Activated T-cell treated with anti-CD3 and anti-CD28 coated beads for 1 hour (primary cell): ENCODE measurements at places on chromosomes 11 and 22.

DNA sequence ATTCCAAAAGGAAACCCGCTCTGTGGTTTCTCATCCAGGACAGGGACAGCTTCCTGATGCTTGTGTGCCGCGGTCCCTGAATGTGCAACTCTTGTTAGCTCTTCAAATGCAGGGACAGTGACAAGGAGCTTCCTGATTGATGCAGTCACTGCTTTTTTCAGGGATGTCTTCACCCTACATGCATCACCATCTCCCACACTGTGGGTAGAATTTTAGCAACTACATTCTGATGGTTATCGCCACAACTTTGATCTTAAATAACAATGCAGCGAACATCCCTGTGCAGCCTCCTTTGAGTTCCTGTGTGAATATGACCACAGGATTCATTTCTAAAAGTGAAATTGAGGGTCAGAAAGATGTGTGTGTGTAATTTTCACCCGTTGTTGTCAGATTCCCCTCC, 115.0 kb downstream of the GGTLC2 start:
- no peak for DNase-seq

DNA sequence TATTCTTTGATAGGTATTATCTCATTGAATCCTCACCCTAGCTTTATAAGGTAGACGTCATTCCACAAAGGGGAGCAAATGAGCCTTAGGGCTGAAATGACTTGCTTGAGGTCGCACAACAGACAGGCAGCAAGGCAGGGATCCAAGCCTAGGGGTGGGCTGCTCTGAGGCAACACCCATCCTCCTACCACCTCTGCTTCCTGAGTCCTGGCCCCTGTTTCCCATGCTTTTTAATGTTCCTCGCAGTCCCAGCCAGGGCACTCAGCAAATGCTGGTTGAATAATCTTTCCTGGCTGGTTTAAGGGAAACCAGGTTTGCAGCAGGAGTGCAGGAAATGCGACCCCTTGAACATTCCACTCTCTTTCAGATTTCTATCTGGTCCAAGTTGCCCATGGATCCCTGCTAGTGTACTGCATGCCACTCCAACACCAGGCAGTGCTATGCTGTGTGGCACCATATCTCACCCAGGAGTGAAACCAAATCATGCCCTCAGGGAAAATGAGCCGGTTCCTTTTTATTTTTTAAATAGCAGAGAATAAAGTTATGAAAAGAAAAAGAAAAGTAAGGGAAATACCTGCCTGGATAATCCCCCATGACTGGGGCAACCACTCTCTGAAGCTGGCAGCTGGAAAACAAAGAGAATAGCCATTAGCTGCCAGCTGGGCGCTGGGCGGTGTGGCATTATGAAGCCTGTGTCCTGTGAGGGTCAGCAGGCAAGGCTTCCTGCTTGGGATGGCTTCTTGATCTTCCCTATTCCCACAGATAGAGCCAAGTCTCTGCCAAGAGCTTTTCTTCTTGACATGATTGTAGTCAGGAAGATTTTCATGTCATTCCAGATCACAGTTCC, 21.8 kb downstream of the MICAL2 start:
- no peak for DNase-seq

- no peak for DNase-seq
Observed at GRCh38 chr22:46481386-46481785, 56.0 kb downstream of the CELSR1 start.

GRCh38 chr11:6875761-6876160, 664 bp upstream of the OR10A4 start:
- no peak for DNase-seq

GRCh38 chr11:31797190-31798056, 13.7 kb downstream of the PAX6 start:
- no peak for DNase-seq

DNA sequence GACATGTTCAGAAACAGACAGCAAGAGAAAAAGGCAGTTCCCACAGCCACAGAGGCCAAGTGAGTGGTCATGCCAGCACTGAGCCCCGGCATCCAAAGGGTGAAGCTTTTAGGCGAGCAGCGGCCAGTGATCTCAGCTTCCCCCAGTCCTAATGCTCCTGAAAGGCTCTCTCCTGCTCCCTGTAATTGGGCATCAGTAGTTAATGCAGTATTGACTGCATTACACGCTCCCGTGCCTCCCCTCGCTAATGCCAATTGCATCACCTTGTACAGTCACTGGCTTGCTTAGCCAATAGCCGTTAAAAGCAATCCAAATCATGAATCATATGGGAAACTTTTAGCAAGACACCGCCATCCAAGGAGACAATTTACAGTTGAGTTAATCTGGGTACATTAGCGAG, 4.9 kb downstream of the LMO1 start:
- DNase-seq: no peak

GRCh38 chr11:119471329-119471728, 48.4 kb upstream of the THY1 start:
- no peak for DNase-seq

GRCh38 chr22:17410576-17410975, 41.3 kb downstream of the CECR2 start:
- no peak for DNase-seq

- DNase-seq: no peak
Observed at GRCh38 chr11:96614101-96614500, 224.3 kb downstream of the JRKL start.

DNA sequence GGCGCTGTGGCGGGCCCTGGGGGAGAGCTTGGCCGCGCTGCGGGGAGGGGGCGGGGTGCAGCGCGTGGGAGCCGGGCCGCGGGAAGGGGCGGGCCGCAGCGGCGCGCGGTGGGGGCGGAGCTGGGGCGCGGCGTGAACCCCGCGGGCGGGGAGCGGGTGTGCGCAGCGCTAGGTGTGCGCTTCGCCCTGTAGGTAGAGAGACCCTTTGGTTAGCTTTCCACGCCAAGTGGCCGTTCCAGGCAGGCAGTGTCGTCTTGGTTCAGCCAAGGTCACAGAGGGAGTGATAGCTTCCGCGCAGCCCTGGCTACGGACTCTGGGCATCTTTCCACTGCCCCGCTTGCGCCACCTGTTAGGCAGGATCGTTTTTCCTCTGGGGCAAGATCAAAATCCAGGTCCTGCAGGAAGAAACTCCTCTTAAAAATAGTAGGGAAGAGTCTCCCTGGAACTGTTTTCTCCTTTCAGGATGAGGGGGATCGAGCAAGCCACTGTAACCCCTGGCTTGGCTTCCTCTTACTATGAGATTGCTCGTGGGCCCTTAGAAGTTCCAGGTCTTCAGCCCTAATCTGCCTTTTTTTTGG, 434 bp downstream of the BANF1 start:
- DNase-seq: no peak

GRCh38 chr11:71477641-71478527, 24.9 kb downstream of the NADSYN1 start:
- no peak for DNase-seq

GRCh38 chr11:128667873-128668272, 26.0 kb upstream of the FLI1 start:
- no peak for DNase-seq
